ENCODE measurements at places on chromosomes 7 and 10.

GRCh38 chr10:115295213-115295805 is 202.1 kb downstream of the ATRNL1 start:
- no peak for DNase-seq

GRCh38 chr7:44050121-44050914 is 5.8 kb downstream of the DBNL start:
- no peak for DNase-seq

GRCh38 chr7:14071045-14071444 is 81.6 kb upstream of the ETV1 start:
- DNase-seq: no peak

- no peak for DNase-seq
These were observed 97.2 kb upstream of the PODXL start for GRCh38 chr7:131653418-131654248.

GRCh38 chr10:115953281-115953680 is 319.7 kb downstream of the GFRA1 start:
- DNase-seq: no peak

GRCh38 chr10:122445469-122445868 is 9.0 kb upstream of the ARMS2 start:
- DNase-seq: no peak

- DNase-seq: peak; percentile 20
These were observed 35.1 kb downstream of the SMNDC1 start for GRCh38 chr10:110269374-110270318.

DNA sequence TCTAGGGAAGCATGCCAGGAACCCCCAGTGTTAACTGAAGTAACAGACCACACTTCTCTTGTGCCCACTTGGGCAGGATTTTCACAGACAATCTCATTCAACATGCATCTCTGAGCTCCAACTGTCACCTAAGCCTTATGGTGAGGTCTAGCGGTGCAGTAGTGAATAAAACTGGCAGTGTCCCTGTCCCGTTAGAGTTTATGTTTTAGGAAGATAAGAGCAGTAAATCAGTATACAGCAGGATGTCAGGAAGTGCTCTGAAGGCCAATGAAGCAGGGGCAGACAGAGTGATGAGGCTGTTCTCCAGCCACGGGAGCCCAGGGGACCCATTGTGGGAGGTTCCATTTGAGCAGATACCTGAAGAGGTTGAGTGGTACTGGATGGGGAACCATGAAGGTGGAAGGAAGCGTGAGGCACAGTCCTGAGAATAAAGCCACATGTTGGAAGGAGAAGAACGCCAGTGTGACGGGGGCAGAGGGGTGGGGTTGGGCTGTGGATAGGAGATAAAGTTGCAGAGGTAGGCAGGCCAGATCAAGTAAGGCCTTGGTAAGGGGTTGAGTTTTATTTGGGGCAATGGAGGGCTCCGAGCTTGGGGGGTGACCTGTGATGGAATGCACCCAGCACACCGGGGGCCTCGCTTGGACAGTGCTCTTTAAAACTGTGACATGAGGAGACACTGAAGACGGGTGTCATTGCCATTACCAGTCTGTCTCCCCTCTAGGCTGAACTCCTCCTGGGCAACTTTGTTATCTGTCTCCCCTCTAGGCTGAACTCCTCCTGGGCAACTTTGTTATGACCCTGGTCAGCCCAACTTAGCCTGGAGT is 6.6 kb downstream of the GDF10 start:
- DNase-seq: no peak

- no peak for DNase-seq
These were observed 44.0 kb upstream of the ANK3 start for GRCh38 chr10:60433684-60434083.

GRCh38 chr7:91847876-91848588 is 32.5 kb downstream of the MTERF1 start:
- DNase-seq: no peak

- no peak for DNase-seq
These were observed 1150.0 kb upstream of the POT1 start for GRCh38 chr7:126079581-126079980.

DNA sequence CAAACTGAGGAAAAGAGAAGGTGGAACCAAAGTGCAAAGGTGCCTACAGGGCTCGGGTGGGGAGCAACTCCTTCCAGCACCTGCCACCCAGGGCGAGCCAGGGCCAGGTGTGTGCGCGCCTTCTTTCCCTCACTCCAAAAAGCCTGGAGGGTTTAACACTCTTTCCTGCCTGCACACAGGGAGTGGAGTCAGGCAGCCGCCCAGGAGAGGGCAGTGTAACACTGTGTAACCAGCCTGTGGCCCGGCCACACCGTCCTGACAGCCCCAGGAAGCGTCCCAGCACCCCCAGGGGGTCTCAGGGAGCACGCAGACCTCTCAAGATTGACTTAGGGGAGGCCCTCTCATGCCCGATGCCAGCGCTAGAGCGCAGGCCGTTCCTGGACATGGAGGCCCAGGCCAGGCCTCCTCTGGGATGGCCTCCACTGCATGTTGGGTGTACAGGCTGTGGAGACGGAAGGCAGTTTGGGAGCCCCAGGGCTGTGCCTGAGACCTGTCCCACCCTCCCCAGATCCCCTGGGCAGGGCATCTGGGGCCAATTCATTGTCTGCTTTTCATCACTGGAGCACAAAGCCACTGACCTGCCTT is 13.4 kb downstream of the BRI3 start:
- DNase-seq: peak; percentile 13

DNA sequence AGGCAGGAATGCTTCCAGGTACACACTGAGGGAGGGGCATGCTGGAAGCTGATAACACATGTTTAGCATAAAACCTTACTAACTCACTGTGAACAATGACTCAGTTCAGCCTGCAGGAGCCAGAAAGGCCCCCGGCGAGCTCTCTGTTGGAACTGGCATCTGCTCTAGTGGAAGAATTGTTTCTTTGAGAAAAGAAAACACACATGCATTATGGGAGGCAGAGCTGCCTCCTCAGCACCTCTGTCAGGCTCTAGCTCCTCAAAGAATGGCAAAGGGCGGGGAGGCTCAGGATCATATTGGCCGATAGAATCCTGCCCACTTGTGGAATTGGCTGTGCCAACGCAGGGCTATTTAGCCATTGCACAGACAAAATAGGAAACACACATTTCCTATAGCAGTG is 338.3 kb downstream of the CXCL12 start:
- no peak for DNase-seq

- DNase-seq: no peak
These were observed 63.7 kb upstream of the CREB5 start for GRCh38 chr7:28348636-28349035.

- DNase-seq: peak; percentile 85
These were observed at the start of gene ELOVL3 for GRCh38 chr10:102225646-102226541. ELOVL3 (plus strand) TSS chr10:102226299; CDS start chr10:102226549, 250 bp downstream.

DNA sequence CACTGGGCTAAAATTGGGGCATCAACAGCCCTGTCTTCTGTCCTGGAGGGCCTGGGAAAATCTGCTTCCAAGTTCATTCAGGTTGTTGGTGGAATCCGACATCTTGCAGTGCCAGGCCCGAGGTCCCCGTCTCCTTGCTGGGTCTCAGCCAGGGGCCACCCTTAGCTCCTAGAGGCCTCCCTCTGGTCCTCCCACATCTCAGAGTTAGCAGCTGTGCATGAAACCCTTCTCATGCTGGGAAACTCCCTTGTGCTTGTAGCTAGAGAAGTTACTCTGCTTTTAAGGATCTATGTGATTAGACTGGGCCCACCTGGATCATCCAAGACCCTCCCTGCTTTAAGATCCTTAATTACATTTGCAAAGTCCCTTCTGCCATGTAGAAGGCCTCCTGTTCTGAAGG is 15.3 kb downstream of the HIP1 start:
- no peak for DNase-seq

DNA sequence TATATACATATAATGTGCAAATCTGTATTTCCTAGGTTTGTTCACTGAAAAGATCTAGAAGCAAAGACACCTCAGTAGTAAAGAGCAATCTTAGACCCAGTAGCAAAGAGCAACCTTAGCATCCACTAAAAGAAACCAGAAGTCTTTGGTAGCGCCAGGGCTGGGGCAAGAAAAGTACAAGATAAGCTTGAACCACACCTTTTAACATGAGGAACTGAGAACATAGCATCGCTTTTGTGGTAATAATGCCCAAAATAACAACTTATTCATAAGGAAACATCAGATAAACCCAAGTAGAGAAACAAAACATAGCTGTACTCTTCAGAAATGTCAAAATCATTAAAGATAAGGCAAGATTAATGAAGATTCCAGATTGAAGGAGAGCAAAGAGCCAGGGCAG is 173.4 kb downstream of the IMMP2L start:
- no peak for DNase-seq

DNA sequence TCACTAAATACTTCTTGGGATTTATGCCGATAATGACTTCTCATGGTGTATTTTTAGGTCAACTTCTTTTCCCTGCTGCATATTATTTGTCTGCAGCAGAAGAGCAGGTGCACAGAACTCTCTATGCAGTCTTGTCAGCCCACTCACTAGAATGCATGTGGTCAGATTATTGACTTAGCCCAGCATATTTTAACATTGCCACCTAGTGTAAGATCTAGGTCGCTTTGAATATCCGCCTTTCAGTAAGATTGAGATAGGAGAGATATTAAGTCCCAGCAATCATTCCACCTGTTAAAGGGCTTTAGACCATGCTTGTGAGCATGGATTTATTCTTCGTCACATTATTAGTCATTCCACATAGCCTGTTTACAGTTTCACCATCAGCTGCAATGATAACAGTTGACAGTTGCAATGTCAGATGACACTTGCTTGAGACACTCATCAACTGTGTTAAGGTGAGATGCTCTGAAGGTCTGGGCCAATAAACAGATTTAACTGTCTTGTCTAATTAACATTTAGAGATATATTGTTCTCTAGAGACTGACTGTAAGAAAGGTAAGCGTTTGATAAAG is 491.7 kb downstream of the ARL4A start:
- DNase-seq: no peak

DNA sequence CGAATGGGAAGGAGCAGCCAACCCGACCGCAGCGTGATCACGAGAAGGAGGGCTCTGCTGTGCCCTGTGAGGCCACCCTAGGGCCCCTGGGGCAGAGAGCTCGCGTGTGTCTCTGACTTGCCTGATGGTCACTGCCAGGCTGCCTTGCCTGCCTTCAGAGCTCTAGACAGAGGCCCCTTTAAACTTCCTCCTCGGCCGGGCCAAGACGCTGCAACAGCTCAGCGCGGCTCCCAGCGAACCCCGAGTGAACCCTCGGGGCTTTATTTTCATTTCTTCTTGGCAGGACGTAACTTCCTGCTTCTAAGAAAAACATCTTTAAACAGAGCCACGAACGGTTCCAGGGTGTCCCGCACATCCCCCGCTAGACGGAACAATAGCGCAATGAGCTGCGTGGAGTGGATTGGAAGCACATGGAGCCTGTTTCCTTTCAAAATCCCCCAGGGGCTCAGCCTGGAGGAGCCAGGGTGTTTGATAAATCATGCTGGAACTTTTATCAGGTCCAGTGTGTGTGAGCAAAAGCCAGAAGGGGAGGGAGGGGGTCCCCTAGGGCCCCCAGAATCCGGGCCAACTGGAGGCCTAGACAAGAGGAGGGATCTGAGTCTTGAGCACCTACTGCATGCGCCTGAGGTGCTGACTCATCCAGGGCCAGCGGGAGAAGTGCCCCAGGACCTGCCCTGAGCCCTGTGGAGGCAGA is 134.1 kb upstream of the GDF10 start:
- peak; percentile 19 for DNase-seq

DNA sequence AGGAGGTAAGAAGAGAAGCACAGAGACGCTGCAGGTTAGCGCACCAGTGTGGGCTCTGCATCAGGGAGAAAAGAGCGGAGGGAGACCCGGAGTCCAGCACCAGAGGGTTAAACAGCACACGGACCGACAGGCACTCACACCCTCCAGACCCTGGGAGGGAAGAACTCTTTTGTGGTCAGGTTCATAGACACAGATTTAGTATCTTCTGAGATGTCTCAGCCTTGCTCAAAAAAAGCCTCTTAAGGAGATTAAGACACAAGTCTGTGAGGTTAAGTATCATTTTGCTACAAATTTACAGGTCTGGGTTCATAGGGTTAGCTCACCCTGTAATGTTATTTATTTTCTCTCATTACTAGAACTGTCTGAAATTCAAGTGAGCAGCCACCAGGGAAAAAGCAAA is 16.8 kb upstream of the NDST2 start:
- no peak for DNase-seq

DNA sequence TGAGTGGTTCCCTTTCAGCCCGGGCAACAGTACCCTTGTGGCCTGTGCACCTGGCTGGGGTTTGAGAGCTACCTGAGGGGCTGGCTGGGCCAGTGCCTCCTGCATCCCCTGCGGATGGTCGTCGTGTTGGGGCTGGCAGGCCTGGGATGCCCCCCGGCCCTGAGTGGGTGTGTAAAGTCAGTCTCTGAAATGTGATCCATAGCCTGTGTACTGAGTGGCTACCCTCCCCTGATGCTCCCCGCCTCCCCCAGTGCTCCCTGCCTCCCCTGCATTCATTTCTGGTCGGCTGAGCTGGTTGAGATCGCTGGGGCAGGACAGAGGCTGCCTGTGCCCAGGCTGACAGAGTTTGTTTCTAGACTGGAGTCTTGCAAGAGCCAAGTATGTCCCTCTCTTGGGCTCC is 9.3 kb downstream of the ZNF316 start:
- DNase-seq: no peak

DNA sequence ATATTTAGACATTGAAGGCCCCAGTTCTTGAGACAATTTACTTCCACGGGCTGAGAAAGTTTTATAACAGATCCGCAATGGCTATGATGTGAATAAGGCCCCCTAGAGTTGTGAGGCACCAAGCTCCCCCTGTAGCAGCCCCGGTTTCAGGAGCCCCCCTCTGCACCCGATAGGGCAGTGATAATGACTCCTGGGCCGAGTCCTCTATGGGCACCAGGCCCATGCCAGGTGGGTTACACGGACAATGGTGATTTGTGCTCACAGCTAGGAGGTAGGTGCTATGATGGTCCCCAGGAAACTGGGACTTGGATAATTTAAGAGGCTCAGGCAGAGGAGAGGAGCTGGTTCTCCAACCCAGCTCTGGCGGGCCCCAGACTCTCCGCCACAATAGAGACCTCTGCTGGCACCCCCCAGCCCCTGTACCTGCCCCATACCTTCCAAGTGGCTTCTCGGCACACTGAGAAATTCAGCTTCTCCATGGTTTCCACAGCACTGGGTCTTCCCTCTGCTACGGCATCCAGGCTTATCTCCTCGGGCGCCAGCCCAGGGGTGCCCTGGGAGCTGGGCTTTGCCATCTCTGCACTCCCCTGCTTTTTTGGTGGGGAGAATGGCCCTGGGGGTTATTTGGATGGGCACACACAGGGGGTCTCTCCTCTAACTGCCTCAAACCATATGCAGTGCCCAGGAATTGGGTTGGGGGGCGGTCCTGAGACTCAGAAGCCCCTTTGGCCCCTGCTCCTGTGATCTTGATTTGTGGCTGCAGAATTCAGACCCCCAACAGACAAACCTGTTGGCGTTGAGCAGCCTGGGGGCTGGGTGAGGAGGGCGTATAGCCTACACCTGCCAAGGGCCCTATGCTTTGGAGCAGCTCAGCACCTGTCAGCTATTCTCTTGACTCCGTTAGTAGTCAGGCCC is 12.2 kb upstream of the KCP start:
- DNase-seq: no peak

- no peak for DNase-seq
These were observed 9.3 kb downstream of the ATG9B start for GRCh38 chr7:151014950-151015349.

- DNase-seq: no peak
These were observed 31.2 kb downstream of the ABLIM1 start for GRCh38 chr10:114626841-114627240.

GRCh38 chr7:142795339-142795863 is 24.6 kb downstream of the PRSS2 start:
- no peak for DNase-seq

GRCh38 chr10:24645784-24646183 is 77.9 kb downstream of the ARHGAP21 start:
- no peak for DNase-seq

GRCh38 chr7:32415936-32416335 is 74.2 kb downstream of the LSM5 start:
- DNase-seq: no peak

GRCh38 chr10:21617267-21617666 is 83.2 kb downstream of the MLLT10 start:
- DNase-seq: no peak
